ENCODE measurements at places on chromosomes 2 and 18.

GRCh38 chr2:237383991-237384671 is 29.8 kb downstream of the COL6A3 start:
- DNase-seq: no peak

DNA sequence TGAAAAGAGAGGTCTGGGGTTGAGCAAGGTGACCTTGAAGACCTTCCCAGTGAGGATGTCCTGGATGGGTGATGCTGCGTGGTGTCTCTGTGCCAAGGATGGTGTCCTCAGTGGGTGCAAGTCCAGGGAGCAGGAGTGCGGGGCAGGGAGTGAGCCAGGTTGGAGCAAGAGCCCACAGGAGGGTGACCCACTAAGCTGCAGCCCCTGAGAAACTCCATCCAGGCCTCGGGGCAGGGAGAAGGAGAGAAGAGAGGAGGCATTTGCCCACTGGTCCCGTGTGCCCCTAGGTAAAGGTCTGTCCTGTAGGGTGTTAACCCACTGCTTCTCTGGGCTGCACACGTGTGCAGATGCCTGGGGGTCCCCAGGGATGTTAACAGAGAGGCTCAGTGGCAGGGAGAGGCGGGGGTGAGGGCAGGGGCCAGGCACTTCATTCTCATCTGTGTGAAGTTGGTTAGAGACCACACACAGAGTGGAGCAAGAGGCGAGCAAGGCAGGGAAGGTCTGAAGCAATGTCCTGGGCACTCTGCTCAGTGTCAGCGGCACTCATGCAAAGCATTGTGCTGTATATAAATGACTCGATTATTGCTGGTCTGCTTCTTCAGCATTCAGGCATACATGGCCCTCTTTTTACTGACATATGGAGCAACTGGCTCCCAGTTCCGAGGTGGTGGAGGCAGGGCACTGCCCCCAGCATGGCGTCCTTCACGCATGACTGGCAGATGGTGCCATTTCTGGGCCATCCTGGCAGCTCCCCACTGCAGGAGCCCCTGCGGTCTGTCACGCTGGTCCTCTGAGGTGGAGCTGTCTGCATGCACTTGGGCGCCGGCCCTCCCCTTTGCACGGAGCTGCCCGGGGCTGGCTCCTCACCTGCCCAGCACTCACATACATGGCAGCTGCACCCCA is 117.2 kb upstream of the HS6ST1 start:
- DNase-seq: no peak

DNA sequence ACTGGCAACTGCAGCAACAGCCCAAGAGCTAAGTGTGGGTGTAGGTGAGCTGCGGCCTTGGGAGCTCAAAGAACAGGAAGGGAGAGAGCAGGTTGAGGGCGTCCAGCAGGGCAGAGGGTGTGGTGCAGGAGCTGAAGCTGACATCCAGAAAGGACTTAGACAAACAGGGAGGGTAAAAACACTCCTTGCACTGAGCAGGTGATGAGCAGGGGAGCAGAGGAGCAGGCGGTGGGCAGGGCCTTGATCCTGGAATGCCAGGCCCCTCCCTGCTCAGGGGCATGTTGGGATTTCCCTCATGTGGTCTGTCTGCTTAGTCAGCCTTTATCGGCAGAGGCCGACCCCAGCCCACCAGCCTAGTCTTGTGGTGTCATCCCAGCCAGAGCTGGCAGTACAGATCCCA is 63.6 kb downstream of the VSNL1 start:
- no peak for DNase-seq

DNA sequence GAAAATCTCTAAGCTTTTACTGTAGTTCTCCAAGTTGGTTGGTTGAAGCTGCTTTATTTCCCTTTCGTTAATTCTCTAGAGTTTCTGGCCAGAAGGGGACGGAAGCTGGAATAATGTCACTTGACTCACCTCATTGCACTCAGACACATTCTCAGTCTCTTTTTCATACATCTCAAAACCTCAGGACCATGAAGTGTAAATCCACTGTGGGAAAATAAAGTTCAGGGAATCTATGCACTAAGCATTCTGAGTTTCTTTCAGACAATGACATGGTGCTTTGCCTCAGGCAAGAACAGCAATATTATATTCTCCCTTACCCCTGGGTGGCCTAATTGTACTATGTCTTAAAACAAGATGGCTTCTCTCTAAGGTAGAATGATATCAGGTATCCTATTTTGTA is 167.8 kb downstream of the PRPF40A start:
- no peak for DNase-seq

DNA sequence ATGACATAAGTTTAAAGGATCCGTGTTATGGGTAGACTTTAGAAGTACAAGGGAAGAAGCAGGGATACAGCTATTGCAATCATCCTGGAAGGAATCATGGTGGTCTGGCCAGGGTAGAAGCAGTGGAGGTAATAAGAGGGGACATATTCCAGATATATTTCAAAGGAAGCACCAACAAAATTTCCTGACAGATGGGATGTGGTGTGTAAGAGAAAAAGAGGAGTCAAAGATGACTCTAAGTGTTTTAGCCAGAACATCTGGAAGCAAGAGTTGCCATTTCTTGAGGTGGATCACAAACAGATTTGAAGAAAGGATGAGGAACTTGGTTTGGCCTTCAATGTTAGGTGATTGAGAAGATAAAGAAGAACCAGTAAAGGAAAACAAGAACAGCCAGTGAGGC is 133.1 kb upstream of the CTAGE1 start:
- DNase-seq: no peak

DNA sequence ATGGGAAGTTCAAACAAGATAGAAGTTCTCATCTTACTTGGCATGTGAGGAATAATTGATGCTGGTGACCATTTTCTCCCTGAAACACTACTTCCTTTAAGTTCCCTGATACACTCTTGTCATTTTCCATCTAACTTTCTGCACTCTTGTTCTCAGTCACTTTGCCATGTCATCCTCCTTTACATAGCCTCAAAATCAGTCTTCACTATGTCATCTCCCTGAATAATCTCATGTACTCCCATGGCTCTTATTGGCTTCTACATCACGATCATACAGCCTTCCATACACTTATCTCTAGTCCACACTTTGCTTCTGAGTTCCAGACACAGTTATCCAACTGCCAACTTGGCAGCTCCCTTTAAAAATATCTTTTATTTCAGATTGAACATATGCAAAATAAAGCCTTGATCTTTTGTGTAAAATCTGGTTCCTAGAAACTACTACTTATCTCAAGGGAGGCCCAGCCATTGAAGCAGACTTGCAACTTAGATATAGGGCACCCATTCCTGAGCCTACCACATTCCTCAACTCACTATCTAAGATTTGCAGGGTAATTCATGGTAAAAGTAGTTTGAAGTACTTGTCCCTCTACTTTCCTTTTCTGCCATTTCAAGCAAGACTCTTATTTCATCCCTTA is 1070.2 kb upstream of the NXPH2 start:
- DNase-seq: no peak

GRCh38 chr2:65129286-65129825 is 550 bp downstream of the RAB1A start:
- peak; percentile 44 for DNase-seq

- no peak for DNase-seq
Observed at GRCh38 chr2:74550231-74550630, 3.5 kb downstream of the LOXL3 start.
